ENCODE measurements at places on chromosomes 12 and 14.

DNA sequence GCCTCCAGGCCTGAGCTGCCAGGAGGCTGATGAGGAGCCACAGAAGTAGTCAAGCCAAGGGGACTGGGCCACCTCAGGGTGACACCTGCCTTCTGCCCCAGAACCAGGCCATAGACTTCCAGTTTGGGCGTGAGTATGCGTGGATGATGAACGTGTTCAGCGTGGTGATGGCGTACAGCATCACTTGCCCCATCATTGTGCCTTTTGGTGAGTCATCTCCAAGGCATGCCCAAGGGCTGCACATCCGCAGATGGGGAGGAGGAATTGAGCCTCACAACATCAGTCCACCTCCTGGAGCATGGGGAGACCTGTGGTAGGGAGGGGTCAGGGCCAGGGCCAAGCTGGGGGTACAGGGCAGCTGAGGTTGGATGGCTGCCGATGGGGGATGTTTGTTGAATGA is 22.3 kb downstream of the NGB start:
- no peaks in the 10 kb centered on the region for H3K36me3 ChIP-seq
- H3K4me3 ChIP-seq = no peak overlapping the region
- no peak for DNase-seq

DNA sequence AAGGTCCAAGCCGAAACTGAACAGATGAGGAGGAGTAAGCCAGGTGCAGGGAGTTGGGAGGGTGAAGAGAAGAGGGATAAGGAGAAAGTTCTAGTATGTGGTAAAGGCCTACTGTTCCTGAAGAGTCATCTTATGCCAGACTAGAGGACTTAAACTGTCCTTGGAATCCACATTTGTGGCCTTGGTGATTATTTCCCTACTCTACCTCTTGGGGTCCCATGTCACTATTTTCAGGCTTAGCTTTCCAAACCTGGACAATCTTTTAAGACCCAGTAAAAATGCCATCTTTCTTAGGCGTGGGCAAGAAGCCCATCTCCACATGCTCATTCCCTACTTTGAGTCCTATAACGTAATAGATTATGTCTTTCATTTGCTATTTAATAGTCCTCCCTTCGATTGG is 40.1 kb upstream of the CRY1 start:
- H3K4me1 ChIP-seq = peaks cover 4% of the 10 kb centered on the region
- H3K4me3 ChIP-seq = no peak overlapping the region
- H3K27ac ChIP-seq = no peak overlapping the region

- no peaks in the 10 kb centered on the region for H3K27me3 ChIP-seq
- H3K27ac ChIP-seq = no peak overlapping the region
- H3K4me1 ChIP-seq = peaks cover 4% of the 10 kb centered on the region
These were observed 73.7 kb downstream of the ANKS1B start for GRCh38 chr12:99911081-99911480.

GRCh38 chr14:75615200-75615599 is 36.8 kb downstream of the FLVCR2 start:
- no peak for DNase-seq
- H3K27me3 ChIP-seq = no peaks in the 10 kb centered on the region
- H3K4me1 ChIP-seq = no peaks in the 10 kb centered on the region
- H3K4me3 ChIP-seq = no peak overlapping the region
- no peak overlapping the region for H3K27ac ChIP-seq
- H3K36me3 ChIP-seq = no peaks in the 10 kb centered on the region

DNA sequence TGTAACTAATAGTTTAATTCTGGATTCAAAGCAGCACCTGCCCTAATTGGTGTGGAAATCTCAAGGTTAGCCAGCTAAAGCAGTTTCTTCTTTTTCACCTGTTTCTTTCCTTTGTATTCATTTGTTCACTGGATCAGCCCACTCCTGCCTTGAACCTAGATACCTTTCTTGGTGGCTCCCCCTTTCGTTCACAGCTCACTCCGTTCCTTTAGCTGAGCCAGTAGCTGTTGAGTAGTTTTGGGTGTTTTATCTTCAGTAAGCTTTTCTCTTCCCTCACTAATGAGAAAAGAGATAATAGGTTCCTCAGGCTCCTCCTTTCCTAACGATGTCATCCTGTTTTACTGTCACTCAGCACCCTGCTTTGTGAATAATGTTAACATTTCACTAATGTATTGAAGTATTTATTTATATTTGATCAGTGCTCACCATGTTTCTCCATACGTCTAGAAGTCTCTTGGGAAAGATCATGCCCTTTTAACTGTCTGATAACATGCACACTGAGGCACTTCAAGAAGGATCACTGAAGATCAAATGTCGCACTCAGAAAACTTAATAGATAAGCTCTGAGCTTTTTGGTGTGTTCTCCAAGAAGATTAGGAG is 121.1 kb downstream of the TGFB3 start:
- H3K36me3 ChIP-seq = no peaks in the 10 kb centered on the region
- H3K27ac ChIP-seq = peak overlapping the region; percentile 82
- no peaks in the 10 kb centered on the region for H3K27me3 ChIP-seq
- peaks cover 43% of the 10 kb centered on the region for H3K4me1 ChIP-seq
- H3K4me3 ChIP-seq = no peak overlapping the region
- DNase-seq = no peak

GRCh38 chr12:124273630-124274029 is 21.3 kb upstream of the RFLNA start:
- no peaks in the 10 kb centered on the region for H3K36me3 ChIP-seq
- no peak overlapping the region for H3K27ac ChIP-seq

GRCh38 chr14:23929822-23930294 is 23.7 kb upstream of the DHRS4 start:
- DNase-seq = peak; percentile 80
- H3K27me3 ChIP-seq = no peaks in the 10 kb centered on the region
- no peak overlapping the region for H3K27ac ChIP-seq
- no peak overlapping the region for H3K4me3 ChIP-seq
- H3K36me3 ChIP-seq = no peaks in the 10 kb centered on the region
- no peaks in the 10 kb centered on the region for H3K4me1 ChIP-seq

DNA sequence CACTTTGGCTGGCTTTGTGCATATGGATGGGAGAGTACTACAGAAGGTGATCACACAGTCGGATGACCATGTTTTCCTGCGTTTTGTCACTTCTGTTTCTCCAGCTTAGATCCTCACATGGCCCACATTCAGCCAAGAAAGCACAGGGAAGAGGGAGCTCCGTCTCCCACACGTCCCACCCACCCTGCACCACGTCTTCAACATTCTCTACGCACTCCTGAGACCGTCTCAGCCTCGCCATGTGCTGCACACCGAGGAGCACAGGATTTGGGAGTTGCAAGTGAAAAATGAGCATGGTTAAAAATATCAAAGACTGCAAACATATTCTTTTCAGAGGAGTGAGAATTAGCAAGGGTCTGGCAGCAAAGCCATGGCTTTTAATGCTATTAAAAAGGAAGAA is 122.2 kb downstream of the APAF1 start:
- H3K4me3 ChIP-seq = no peak overlapping the region
- DNase-seq = no peak
- H3K36me3 ChIP-seq = no peaks in the 10 kb centered on the region
- no peaks in the 10 kb centered on the region for H3K27me3 ChIP-seq
- H3K4me1 ChIP-seq = no peaks in the 10 kb centered on the region

- H3K4me3 ChIP-seq = no peak overlapping the region
- H3K4me1 ChIP-seq = no peaks in the 10 kb centered on the region
- no peak overlapping the region for H3K27ac ChIP-seq
- H3K36me3 ChIP-seq = no peaks in the 10 kb centered on the region
- H3K27me3 ChIP-seq = no peaks in the 10 kb centered on the region
These were observed 649.3 kb downstream of the RPS29 start for GRCh38 chr14:48936849-48937248.

- no peak overlapping the region for H3K27ac ChIP-seq
- no peaks in the 10 kb centered on the region for H3K27me3 ChIP-seq
- H3K4me3 ChIP-seq = no peak overlapping the region
- no peaks in the 10 kb centered on the region for H3K4me1 ChIP-seq
- H3K36me3 ChIP-seq = no peaks in the 10 kb centered on the region
These were observed 15.4 kb upstream of the SCAF11 start for GRCh38 chr12:46005823-46006222.

- H3K27me3 ChIP-seq = no peaks in the 10 kb centered on the region
- DNase-seq = no peak
- no peak overlapping the region for H3K4me3 ChIP-seq
- no peak overlapping the region for H3K27ac ChIP-seq
- H3K4me1 ChIP-seq = no peaks in the 10 kb centered on the region
These were observed 239.8 kb upstream of the EGLN3 start for GRCh38 chr14:34190717-34191116.

DNA sequence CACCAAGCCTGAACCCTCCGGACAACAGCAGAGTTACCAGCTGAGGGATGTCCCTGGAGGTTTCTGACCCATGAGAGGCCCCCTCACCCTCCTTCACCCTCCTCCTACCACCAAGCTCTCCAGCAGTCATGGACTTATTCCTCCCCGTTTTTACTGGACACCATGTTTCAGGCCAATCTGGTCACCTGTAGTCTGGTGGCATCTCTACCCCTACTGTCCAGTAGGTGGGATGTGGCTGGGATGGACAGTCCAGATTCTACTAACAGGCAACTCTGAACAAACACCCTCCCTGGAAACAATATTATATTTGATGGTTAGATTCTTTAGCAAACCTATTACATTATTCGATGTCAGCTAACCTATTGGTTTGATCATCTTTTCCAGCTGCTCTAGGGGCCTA is 83.2 kb downstream of the SLC38A1 start:
- no peak for DNase-seq
- no peak overlapping the region for H3K4me3 ChIP-seq
- H3K27ac ChIP-seq = no peak overlapping the region
- no peaks in the 10 kb centered on the region for H3K4me1 ChIP-seq

DNA sequence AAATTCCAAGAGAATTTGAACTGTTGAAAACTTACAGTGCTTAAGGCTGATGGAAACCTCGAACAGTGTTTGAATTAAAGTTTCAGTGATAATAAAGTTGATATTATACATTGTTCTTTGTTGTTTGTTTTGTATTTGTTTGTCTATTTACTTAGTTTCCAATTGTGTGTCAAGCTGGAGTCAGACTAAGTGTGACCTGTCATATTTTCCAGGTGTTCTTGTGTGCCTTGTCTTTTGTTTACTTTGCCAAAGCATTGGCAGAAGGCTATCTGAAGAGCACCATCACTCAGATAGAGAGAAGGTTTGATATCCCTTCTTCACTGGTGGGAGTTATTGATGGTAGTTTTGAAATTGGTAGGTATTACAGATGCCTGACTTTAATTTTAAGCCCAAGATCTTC is 6.0 kb downstream of the SLCO1C1 start:
- H3K27me3 ChIP-seq = no peaks in the 10 kb centered on the region
- no peak for DNase-seq
- H3K4me1 ChIP-seq = no peaks in the 10 kb centered on the region

DNA sequence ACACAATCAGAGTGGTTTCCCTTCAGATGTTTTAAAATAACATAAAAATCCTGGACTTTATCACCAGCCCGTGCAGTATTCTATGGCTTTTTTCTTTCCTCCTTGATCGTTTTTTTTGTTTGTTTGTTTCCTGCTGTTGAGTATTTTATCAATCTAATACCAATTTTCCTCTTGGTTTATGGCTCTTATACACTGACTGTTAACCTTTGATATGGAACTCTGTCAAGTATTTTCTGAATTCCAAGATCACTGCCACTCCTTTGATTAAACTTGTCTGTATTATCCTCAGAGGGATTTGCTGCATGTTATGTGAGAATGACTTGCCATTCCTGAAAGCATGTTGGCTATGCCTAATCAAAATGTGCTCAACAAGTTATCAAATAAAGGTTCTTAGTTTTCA is 88.4 kb downstream of the PELI2 start:
- no peak for DNase-seq
- H3K27ac ChIP-seq = no peak overlapping the region

- H3K27me3 ChIP-seq = peaks cover 4% of the 10 kb centered on the region
- H3K36me3 ChIP-seq = no peaks in the 10 kb centered on the region
- peaks cover 4% of the 10 kb centered on the region for H3K4me1 ChIP-seq
- no peak overlapping the region for H3K27ac ChIP-seq
- DNase-seq = no peak
These were observed 37.0 kb upstream of the EIF5 start for GRCh38 chr14:103296987-103297386.

- H3K4me1 ChIP-seq = no peaks in the 10 kb centered on the region
- no peak overlapping the region for H3K4me3 ChIP-seq
- H3K27ac ChIP-seq = no peak overlapping the region
- H3K27me3 ChIP-seq = no peaks in the 10 kb centered on the region
These were observed 20.1 kb upstream of the RIN3 start for GRCh38 chr14:92493492-92493891.

GRCh38 chr12:124740691-124741137 is 123.0 kb downstream of the SCARB1 start:
- DNase-seq = no peak
- H3K27ac ChIP-seq = no peak overlapping the region
- H3K4me3 ChIP-seq = no peak overlapping the region
- no peaks in the 10 kb centered on the region for H3K27me3 ChIP-seq

DNA sequence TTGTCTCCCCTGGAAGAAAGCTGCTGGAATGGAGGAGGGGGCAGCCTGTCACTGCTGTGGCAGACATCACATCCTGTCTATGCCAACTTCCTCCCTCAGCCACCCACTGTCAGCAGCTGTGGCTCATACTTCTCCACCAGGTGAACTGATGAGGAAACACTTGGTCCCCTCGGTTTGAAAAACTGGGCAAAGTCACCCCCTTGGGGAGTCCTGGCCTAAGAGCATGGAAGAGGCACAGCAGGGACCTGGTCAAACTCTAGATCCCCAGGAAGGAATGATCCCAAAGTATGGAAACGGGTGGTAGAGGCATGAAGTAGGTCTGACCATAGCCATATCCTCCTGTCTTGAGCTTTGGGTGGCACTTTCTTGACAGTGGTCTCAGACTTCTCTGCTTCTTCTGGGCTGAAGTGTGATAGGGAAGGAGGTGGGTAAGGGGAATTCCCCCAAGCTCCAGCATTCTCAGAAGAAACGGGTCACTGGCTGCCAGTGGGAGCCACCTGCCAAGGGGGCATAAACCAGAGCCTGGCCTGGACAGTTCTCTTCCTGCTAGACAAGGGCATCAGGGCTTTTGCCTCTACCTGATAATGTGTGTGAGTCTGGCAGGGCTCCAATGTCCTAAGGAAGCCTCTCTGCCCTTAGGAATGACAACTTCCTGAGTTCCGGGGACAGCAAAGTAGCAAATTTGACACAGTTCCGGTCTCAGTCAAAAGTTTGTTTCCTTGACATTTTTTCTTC is 36.0 kb downstream of the FMNL3 start:
- H3K4me3 ChIP-seq = no peak overlapping the region
- H3K27me3 ChIP-seq = no peaks in the 10 kb centered on the region
- no peak overlapping the region for H3K27ac ChIP-seq
- no peak for DNase-seq
- no peaks in the 10 kb centered on the region for H3K36me3 ChIP-seq

DNA sequence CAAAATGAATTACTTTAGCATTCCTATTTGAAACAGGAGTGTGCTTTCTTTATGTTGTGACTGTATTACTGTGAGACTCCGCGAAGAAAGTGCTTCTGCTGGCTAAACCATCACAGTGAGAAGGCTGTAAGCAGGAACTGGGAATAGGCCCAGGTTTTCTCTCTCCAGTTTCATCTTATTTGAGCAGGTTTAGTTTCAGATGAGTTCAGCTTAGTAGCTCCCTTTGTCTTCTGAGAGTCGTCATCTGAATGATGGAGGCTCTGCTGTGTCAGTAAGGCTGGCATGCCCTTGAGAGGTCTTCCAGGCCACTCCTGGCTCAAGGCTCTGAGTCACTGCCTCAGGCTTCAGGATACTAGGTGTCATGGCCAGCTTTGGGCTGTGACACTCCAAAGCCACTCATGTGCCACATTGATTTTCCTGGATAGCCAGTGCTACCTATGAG is 205.6 kb upstream of the RGS6 start:
- H3K27me3 ChIP-seq = no peaks in the 10 kb centered on the region
- DNase-seq = no peak
- H3K4me3 ChIP-seq = no peak overlapping the region
- H3K27ac ChIP-seq = no peak overlapping the region
- peaks cover 6% of the 10 kb centered on the region for H3K36me3 ChIP-seq

All from cardiac muscle cell (in vitro differentiated cells and primary cell).